ENCODE measurements at places on chromosomes 2 and 18.

GRCh38 chr2:70870790-70871189, 35.2 kb upstream of the CD207 start:
- no peak for DNase-seq

DNA sequence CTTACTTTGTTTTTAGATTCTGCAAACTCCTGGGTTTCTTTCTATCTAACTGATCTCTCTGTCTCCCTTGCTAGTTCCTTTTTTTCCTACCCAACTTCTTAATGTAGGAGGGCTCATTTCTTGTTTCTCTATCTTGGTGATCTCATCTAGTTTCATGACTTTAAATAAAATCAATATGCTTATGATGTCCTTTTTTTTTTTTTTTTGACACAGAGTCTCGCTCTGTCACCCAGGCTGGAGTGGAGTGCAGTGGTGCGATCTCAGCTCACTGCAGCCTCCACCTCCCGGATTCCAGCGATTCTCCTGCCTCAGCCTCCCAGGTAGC, 42.2 kb upstream of the IL1RL1 start:
- DNase-seq = no peak

DNA sequence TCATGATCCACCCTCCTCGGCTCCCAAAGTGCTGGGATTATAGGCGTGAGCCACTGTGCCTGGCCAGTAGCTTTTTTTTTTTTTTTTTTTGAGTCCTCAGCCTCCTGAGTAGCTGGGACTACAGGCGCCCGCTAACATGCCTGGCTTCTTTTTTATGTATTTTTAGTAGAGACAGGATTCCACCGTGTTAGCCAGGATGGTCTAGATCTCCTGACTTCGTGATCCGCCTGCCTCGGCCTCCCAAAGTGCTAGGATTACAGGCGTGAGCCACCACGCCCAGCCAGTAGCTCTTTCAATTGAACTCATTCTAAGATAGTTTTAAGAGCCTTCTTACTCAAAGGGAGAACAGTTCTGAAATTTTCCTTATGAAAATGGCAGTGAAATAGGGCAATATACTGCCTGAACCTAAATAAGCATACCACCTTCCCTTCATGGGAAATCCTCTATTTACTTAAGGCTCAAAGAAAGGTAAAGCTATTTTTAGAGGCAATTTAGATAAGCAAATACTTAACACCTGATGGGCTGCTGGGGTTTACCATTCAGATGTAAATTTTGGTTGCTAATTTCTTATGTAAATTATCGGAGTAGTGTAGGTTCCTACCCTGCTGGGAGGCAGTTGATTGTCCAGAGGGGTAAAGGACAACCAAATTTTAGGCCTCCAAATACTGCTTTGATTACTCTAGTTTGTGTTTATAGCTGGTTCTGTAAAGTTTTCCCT, 144.7 kb downstream of the GREB1L start:
- no peak for DNase-seq

DNA sequence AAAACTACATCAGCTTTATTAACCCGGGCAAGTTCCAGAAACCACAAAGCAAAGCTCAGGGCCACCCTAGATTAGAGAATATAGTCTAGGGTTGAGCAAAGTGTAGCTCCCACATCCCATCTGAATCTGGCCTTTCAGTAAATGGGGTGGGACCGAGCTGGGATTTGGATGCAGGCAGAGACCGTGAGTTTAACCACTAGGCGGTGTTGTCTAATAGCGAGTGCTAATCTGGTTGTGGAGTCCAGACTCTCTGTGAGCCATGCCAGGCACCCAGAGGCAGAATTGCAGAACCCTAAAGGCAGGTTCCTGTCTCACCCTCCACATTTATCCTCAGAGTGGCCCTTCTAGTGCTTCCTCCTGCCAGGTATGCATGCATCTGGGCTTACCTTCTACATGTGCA, 435.9 kb downstream of the TSN start:
- no peak for DNase-seq

GRCh38 chr18:72233106-72233505, 311.0 kb downstream of the CBLN2 start:
- no peak for DNase-seq

DNA sequence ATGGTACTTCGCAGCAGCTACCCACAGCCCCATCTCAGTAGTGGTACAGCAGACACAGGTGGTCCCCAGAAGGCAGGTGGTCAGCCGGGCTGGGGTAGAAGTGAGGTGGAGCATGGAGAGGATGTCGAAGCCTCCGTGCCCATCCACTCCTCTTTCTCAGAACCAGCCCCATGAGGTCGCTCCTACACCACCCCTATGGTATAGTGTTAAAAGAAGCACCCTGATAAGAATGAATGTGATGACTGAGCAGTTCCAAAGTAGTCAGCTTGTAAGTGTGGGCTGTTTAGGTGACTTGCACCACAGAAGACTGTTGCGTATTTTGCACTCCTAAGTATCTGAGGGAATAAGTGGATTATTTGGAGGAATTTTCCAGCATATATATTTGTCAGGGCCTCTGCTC, 111.3 kb downstream of the WDSUB1 start:
- DNase-seq = no peak

All from stimulated activated CD4-positive, alpha-beta T cell treated with anti-CD3 and anti-CD28 coated beads, Interleukin-1b, Interleukin-23, amount 100 ng/mL, for 1 hour (primary cell).